ENCODE measurements at places on chromosomes 7 and 10. TPM values are rescaled to one million over a fixed set of nuclear protein-coding genes. Genes with fewer than 3 reads are reported as not detected.

Gene COL1A2
- total RNA-seq, result 1.6 TPM

Gene OR9A2
- not detected for total RNA-seq

Gene ANLN
- 75.2 TPM for total RNA-seq

Gene SPDYE8
- not detected for total RNA-seq

Gene EBLN1
- total RNA-seq, result not detected

Gene CNPY1
- not detected for total RNA-seq

Gene CUEDC2
- total RNA-seq, result 73.5 TPM

- no peak for DNase-seq
Observed at GRCh38 chr7:113652501-113652900, 266.3 kb downstream of the PPP1R3A start.

DNA sequence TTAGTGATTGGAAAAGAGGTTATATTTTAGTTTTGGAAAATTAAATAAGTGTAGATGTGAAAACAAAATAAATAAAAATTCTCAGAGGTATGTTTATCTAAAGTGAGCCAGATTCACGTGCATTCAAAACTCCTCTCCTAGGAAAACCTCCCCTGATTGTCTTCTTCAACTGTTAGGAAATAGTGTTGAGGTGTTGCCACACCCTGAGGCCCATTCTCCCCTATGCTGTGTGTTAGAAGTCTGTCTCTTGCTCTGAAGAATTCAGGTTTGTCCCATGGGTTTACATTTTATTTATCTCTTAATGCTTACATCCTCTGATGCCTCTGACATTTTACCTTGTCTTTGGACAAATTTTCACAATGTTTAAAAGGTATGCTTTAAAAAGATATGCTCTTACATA lies 40.3 kb downstream of the PTPRE start:
- no peak for DNase-seq

- no peak for DNase-seq
Observed at GRCh38 chr7:650339-651031, 76.0 kb upstream of the DNAAF5 start.

- DNase-seq, result no peak
Observed at GRCh38 chr10:8840356-8840755, 785.9 kb downstream of the GATA3 start.

DNA sequence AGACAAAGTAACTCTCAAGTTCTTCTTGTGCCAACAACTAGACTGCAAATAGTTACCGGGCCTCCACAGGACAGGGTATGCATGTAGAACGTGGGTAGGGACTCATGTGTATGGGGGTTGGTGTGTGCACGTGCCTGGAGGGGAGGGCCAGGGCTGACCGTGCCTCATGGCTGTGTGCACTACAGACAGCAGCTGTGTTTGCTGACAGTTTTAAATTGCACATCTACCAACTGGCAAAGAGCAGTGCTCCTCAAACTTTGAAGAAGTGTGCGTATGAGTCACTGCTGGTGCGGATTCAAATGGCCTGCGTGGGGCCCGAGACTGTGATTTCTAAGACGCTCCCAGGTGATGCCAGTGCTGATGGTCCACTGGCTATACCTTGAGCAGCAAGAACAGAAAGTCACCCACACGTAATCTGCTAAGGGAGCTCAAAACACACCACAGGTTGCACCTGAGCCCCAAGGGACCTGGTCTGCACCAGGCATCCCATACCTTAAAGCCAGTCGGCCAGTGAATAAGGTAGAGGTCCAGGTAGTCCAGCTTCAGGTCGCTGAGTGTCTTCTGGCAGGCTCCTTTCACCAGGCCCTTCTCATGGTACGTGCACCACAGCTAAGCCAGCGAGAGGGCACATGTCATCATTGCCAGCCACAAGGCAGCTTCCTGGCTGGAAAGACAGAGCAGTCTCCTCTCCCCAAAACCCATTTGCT lies 8.5 kb downstream of the AKR1B1 start:
- DNase-seq, result no peak

DNA sequence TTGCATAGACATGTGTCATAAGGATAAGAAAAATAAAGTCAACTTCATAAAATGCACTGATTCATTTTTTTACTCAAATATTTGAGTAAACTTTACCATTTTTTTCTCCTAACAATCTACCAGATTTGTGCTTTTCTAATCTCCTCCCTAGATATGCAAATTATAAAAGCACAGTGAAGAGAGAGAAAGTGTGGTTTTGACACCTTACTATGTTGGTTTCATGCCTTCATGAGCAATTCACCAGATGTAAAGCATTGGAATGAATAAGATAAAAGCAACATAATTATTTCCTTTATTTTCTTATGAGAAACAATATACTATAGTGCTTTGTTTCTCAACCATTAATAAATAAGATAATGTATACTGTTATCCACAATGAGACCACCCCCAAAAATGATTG lies 432.5 kb upstream of the PCDH15 start:
- DNase-seq, result no peak

GRCh38 chr10:30166929-30167328 lies 107.5 kb upstream of the JCAD start:
- no peak for DNase-seq

GRCh38 chr7:66238773-66239466 lies 33.8 kb downstream of the TPST1 start:
- no peak for DNase-seq

DNA sequence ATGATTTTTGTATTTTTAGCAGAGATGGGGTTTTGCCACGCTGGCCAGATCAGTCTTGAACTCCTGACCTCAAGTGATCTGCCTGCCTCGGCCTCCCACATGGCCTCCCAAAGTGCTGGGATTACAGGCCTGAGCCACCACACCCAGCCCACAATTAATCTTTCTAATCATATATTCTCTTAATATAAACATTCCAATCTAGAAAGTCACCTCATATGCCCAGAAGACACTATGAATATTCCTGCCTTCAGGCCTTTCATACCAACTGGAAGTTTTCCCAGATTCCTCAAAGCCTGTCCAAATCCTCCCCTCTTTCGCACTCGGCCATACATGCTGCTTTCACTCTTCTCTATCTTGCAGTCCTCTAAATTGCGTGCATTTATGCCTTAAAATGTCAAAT lies 32.6 kb downstream of the PDZD8 start:
- no peak for DNase-seq

DNA sequence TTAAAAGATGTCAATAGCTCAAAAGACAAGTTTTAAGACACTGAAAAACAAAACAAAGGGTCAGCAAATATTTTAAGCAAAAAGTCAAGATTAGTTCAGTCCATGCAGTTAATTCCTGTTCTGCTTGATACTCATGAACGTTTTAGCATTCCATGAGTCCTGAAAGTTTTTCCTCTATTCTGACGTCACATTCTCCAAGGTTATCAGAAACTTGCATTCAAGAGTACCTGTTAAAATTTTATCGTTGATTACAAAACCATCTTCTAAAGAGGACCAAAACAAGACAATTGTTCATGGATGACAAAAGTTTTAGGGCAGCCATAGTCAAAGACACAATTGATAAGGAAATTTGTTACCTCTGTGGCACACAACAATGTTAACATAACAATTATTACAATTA lies 52.5 kb upstream of the VOPP1 start:
- no peak for DNase-seq

DNA sequence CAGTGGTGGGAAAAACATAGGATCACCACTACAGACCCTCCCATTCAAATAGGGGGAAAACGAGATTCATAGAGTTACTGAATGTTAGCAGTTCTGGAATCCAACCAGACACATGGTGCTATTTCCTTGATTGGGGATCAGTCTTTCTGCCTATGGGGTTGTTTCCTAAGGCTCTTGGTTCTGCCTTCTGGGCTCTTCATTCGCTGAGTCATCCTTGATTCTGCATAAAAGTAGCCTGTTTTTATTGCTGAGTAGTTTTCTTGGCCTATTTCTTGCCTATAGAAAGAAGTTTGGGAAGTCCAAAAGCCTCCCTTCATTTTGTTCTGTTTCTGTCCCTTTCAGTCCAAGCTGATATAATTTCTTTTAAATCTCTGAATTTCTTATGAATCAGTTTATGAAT lies 99.3 kb upstream of the OIT3 start:
- no peak for DNase-seq

DNA sequence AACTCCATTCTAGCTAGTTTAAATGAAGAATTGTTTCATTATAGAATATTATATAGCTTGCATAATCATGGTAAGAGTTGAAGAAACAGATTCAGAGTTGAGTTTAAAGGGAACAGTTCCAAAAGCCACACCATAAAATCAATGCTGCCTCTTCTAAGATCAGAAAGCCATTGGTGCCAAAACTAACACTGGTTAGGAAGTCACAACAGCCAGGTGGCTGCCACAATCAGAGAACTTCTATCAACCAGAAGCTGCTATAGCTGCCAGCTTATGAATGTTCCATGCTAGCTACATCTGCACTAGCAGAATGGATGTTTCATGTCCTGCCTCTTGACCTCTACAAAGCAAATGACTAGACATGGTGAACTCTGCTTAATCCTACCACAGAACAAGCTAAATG lies 583.1 kb upstream of the LRRN3 start:
- DNase-seq, result no peak

- DNase-seq, result no peak
Observed at GRCh38 chr10:49292565-49293207, 6.3 kb upstream of the C10orf71 start.
